Right cardiac atrium (tissue), 5 donors: ENCODE measurements at places on chromosomes 2 and 18. TPM values are rescaled to one million over a fixed set of nuclear protein-coding genes. Genes with fewer than 3 reads are reported as not detected.

DNA sequence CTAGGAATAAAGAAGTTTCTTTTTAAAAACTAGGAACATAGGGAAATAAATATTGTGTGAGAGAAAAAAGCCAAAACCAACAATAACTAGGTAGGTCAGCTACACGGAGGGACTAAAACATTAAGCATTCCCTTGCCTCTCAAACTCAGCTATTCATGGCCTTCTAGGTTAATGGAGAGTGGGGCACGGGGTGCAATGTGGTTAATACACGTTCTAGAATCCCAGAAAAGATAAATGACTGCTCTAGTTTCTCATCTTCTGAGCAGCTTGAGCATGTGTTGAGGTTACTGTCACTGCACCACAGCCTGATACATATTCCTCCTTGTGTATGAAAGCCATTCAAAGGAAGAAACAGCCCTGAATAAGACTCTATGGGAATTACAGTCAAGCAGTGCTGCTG lies 31.4 kb downstream of the SLC8A1 start:
- DNase-seq: no peak

CUL3 gene
- 65.3 TPM for total RNA-seq

GRCh38 chr2:215002500-215002899 lies 135.9 kb downstream of the ABCA12 start:
- DNase-seq: no peak

COBLL1 gene
- total RNA-seq: 7.3 TPM

- DNase-seq: no peak
Observed at GRCh38 chr2:76391678-76392077, 681.0 kb upstream of the GCFC2 start.

SERPINB2 gene
- total RNA-seq: not detected

DNA sequence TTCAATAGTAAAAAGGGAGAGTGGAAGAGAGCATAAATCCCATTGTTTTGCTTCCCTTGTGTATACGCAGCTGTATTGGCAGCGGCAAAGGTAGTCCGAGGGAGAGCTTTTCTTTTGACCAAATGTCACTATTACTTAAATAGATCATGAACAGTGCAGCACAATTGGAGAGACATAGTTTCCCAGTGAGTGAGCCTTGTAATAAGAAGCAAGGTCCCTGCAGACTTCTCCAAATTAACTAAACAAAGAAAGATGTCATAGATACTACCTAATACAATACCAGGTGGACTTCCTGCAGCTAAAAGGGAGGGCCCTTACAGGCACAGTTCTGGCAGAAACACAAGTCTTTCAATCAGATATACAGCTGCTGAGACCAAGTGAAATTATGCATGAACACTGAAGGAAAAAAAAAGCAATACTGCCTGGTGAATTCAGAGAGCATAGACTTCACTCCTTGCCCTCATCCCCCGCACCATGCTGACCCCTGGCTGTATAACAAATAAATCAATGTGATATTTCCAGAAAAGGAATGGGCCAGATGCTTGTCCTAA lies 404.7 kb upstream of the CDH2 start:
- DNase-seq: no peak

DNA sequence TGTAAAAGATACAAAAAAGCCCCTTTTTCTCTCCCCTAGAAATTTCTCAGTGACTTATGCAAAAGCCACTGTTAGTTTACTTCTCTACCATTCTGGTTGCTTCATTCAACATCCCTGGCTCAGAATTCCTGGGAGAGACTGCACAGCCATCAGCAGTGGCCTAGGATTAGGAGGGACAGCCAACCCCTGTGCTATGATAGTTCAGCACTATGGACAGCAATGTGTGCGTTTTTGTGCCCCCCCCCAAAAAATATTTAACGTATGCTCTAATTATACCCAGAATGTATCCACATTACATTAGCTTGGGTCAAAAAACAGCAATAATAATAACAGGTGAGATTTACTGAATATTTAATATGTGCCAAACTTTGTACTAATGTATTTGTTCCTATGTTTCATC lies 29.0 kb downstream of the OSR1 start:
- DNase-seq: no peak
